ENCODE measurements at places on chromosomes 5 and 9. TPM values are rescaled to one million over a fixed set of nuclear protein-coding genes. Genes with fewer than 3 reads are reported as not detected.

- no peak for DNase-seq
- no peaks in the 10 kb centered on the region for H3K4me1 ChIP-seq
- H3K27ac ChIP-seq: no peak overlapping the region
- no peaks in the 10 kb centered on the region for H3K36me3 ChIP-seq
- no peak overlapping the region for H3K4me3 ChIP-seq
Observed at GRCh38 chr5:5665225-5666075, 243.0 kb downstream of the ICE1 start.

DNA sequence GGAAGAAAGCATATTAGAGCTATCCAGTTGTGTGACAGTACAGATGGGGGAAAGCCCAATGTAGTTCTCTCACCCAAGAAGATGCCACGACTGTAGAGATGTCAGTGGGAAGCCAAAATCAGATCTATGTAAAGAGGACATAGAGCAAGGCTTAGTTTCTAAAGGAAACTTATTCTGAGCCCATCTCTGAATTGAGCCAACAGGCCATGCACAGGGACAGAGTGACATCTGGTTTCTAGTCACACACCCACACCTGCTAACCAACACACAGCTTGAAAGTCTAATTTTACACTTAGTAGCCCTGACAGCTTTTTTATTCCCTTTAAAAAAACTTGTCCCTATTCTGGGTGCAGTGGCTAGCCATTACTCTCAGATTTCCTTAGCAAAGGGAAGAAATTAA is 22.3 kb downstream of the PRELID2 start:
- no peaks in the 10 kb centered on the region for H3K27me3 ChIP-seq
- H3K4me1 ChIP-seq: no peaks in the 10 kb centered on the region
- no peak overlapping the region for H3K4me3 ChIP-seq

DNA sequence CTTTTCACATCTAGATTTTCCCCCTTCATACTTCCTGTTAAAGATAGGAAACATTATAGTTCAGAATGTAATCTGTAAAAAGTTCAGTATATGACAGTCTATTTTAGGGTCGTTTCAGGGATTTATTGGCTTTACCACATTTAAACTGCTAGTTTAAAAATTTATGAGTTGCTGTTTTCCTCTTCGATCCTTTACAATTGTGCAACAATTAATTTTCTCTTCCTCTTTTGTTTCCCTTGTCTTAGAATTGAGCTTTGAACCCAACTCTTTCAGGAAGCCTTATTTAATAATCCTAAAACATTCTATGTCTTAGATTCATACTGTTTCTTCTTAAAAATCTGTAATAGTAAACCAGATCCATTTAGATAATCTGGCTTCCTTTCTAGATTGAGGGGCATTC is 16.4 kb downstream of the ZSWIM6 start:
- H3K27ac ChIP-seq: no peak overlapping the region
- H3K4me3 ChIP-seq: no peak overlapping the region
- no peak for DNase-seq

DNA sequence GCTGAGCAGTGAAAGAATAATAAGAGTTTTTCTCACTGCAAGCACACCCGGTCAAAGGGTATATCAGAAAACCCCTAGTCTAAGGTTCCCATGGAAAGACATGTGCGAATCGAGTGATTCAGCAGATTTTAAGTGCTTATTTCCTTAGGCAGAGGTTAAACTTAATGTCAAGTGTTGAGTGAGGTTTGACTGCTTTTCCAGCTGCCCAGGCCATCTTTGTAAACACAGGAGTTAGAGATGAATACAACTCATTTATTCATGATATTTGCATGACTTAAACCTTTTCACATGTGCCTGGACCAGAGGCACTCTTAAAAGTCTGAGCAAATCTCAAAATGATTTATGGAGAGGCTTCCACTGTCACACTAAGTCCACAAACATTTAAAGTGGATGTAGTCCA is 137.8 kb upstream of the RGMB start:
- no peak overlapping the region for H3K27ac ChIP-seq
- no peak overlapping the region for H3K4me3 ChIP-seq
- no peaks in the 10 kb centered on the region for H3K27me3 ChIP-seq
- H3K4me1 ChIP-seq: no peaks in the 10 kb centered on the region

DNA sequence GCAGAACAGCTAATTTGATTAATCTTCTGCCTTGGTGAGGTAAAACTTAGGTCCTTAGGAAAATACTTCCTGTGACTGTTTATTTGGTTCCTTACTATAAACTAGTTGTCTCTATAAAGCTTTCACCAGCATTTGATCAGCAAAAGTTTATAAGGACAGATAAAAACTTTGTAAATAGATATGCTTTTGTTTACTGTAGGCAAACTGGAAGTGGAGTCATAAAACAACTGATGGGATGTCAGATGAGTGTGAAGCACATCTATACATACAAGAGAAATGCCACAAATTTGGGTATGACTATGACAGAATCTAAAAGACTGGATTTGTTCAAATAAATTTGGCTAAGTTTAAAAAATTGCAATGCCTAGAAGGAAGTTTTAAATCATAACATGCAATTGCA is 5.5 kb downstream of the PTGER4 start:
- H3K4me3 ChIP-seq: no peak overlapping the region
- H3K27me3 ChIP-seq: no peaks in the 10 kb centered on the region
- no peaks in the 10 kb centered on the region for H3K36me3 ChIP-seq

GRCh38 chr5:76388236-76388635 is 14.8 kb upstream of the IQGAP2 start:
- no peaks in the 10 kb centered on the region for H3K4me1 ChIP-seq
- no peak overlapping the region for H3K4me3 ChIP-seq
- no peaks in the 10 kb centered on the region for H3K27me3 ChIP-seq
- peak overlapping the region; percentile 68 for H3K27ac ChIP-seq
- DNase-seq: no peak

DNA sequence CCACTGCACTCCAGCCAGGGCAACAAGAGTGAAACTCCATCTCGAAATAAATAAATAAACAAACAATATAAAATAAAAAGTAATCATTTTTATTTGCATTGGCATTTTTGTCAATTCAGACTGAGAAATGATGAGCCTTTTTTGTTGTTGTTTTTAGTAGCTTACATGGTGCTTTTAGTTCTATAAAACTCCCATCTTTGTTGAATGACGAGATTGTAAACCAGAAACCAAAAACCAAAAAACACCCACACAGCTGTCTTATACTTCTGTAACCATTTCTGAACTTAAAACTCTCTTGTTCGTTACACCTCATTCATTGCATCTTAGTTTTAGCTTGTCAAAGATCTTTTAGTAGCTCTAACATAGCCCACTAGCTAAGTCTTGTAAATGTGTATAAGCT is 44.7 kb downstream of the GGTA1 start:
- no peak overlapping the region for H3K27ac ChIP-seq
- H3K27me3 ChIP-seq: no peaks in the 10 kb centered on the region
- H3K4me3 ChIP-seq: no peak overlapping the region
- H3K4me1 ChIP-seq: no peaks in the 10 kb centered on the region

DNA sequence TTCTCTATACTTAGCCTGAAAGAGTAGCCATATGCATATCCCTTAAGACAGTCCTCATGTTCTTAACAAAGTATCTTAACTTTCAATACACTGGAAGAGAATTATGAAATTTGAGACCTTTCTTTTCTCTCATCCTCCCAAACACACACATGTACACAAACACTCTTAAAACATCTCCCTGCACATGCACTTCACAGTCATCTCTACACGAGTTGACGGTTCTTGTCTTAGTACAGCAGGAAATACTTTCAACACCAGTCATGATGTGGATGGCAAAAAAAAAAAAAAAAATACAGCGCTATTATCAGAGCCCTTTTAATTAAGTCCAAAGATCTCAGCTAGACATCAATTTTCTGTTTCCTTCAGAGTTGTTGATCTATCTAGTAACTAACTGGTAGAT is 43.6 kb upstream of the PCSK1 start:
- no peak for DNase-seq
- H3K27me3 ChIP-seq: no peaks in the 10 kb centered on the region
- no peak overlapping the region for H3K4me3 ChIP-seq

GRCh38 chr5:31106691-31107090 is 86.8 kb upstream of the CDH6 start:
- H3K27ac ChIP-seq: no peak overlapping the region
- H3K4me3 ChIP-seq: no peak overlapping the region
- H3K4me1 ChIP-seq: no peaks in the 10 kb centered on the region
- H3K27me3 ChIP-seq: no peaks in the 10 kb centered on the region
- no peaks in the 10 kb centered on the region for H3K36me3 ChIP-seq

DNA sequence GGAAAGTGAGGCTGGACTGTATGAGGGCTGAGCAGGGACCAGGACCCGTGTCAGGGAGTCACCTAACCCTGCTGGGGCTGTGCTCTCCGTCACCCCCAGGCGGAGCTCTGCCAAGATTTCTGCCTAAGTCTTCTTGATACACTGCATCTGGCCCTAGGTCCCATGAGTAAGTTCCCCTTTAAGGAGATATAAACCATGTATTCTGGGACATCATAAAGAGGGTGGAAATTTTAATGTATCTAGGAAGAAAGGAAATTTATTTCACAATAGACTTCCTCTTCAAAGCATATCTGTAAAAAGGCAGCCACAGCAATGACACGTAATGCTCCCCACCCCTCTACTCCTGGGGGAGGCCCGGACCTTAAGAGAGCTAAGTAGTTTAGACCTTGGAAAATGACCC is 183.4 kb downstream of the FBXL7 start:
- H3K27me3 ChIP-seq: no peaks in the 10 kb centered on the region
- no peak for DNase-seq
- no peak overlapping the region for H3K4me3 ChIP-seq

- H3K27ac ChIP-seq: no peak overlapping the region
- H3K27me3 ChIP-seq: no peaks in the 10 kb centered on the region
- DNase-seq: no peak
- no peaks in the 10 kb centered on the region for H3K36me3 ChIP-seq
Observed at GRCh38 chr5:53358794-53359193, 121.6 kb upstream of the FST start.

- H3K27ac ChIP-seq: no peak overlapping the region
- no peaks in the 10 kb centered on the region for H3K4me1 ChIP-seq
- H3K27me3 ChIP-seq: no peaks in the 10 kb centered on the region
- H3K36me3 ChIP-seq: no peaks in the 10 kb centered on the region
- DNase-seq: no peak
Observed at GRCh38 chr5:170917113-170917512, 55.3 kb downstream of the RANBP17 start.

- H3K4me1 ChIP-seq: no peaks in the 10 kb centered on the region
- no peaks in the 10 kb centered on the region for H3K36me3 ChIP-seq
- no peaks in the 10 kb centered on the region for H3K27me3 ChIP-seq
- no peak overlapping the region for H3K27ac ChIP-seq
- no peak for DNase-seq
Observed at GRCh38 chr9:20904995-20905394, 126.4 kb downstream of the HACD4 start.

- H3K27me3 ChIP-seq: no peaks in the 10 kb centered on the region
- no peaks in the 10 kb centered on the region for H3K4me1 ChIP-seq
- no peak overlapping the region for H3K4me3 ChIP-seq
- no peak for DNase-seq
Observed at GRCh38 chr5:135053989-135054388, 20.0 kb upstream of the PITX1 start.

- no peak overlapping the region for H3K4me3 ChIP-seq
- H3K27me3 ChIP-seq: no peaks in the 10 kb centered on the region
- no peaks in the 10 kb centered on the region for H3K36me3 ChIP-seq
- DNase-seq: no peak
Observed at GRCh38 chr9:8223861-8224260, 424.3 kb upstream of the DMAC1 start.

DNA sequence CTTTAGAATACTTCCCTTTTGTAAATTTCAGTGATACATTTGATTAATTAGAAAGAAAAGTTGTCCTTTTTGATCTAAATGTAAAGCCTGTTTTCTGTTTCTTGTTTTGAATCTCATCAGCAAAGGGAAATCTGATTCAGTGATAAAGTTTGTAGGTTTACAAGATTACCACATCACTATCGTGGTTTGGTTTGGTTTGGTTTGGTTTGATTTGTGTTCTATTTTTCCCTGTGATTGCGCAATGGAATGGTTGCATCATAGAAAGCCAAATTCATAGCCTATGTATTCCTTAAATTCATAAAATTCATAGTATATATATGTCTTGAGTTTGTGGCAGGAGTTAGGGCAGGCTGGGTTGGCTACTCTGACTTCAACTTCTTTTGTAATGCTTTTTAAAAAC is 15.2 kb downstream of the SRFBP1 start:
- H3K27me3 ChIP-seq: no peaks in the 10 kb centered on the region
- no peaks in the 10 kb centered on the region for H3K4me1 ChIP-seq

GRCh38 chr9:91085517-91086291 is 276.0 kb downstream of the AUH start:
- no peak overlapping the region for H3K4me3 ChIP-seq
- H3K27me3 ChIP-seq: no peaks in the 10 kb centered on the region
- no peak overlapping the region for H3K27ac ChIP-seq

- no peak overlapping the region for H3K4me3 ChIP-seq
- no peaks in the 10 kb centered on the region for H3K4me1 ChIP-seq
- no peaks in the 10 kb centered on the region for H3K36me3 ChIP-seq
Observed at GRCh38 chr9:107177243-107177839, 105.7 kb upstream of the RAD23B start.

DNA sequence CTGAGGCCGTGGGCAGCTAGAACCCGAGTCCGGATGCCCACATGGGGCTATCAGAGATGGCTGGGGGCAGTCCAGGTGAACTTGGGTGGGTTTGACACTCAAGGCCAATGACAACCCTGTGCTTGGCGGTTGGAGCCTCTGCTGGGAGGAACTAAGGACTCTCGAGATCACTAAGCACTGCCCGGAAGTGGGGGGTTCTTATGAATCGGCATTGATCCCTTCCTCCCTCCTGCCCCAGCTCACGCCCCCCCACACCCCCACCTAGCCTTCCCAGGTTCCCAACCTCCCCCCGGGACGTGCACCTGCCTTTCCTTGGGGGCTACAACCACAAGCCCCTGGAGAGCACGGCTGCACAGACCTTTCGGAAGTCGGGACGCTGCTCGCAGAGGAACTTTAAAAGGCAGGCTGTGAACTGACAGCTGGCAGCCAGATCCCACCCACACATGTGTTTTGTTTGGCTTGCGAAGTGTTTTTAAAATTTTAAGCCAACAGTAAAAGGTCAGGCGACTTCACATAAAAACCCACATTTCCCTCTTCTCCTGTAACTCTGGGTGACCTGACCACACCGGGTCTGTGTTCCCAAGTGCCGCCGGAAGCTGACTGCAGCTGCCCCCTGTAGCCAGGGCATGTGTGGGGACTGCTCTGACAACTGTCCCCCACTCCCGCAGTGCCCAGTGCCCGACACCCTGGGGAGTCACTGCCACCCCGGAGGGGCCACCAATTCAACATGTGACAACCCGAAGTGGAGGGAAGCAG is 5.1 kb upstream of the RALGDS start:
- peak overlapping the region; percentile 99 for H3K27ac ChIP-seq
- H3K36me3 ChIP-seq: no peaks in the 10 kb centered on the region
- H3K4me1 ChIP-seq: peaks cover 33% of the 10 kb centered on the region
- no peak for DNase-seq
- H3K27me3 ChIP-seq: no peaks in the 10 kb centered on the region

Gene TDRD7
- 14.8 TPM for total RNA-seq

Gene FBP2
- total RNA-seq: not detected

Gene GALNT12
- 6.6 TPM for total RNA-seq

Gene CFAP90
- 0.48 TPM for total RNA-seq

Gene SYK
- 37.8 TPM for total RNA-seq

Gene OR1L8
- total RNA-seq: 0.48 TPM

Gene ROR2
- total RNA-seq: 10.2 TPM

Gene CDO1
- 342 TPM for total RNA-seq

Gene SCGB3A1
- not detected for total RNA-seq
